ENCODE measurements at places on chromosomes 3 and 15. TPM values are rescaled to one million over a fixed set of nuclear protein-coding genes. Genes with fewer than 3 reads are reported as not detected.

Gene ZCWPW2
- 0.21 TPM for total RNA-seq

Gene ST8SIA2
- total RNA-seq = not detected

Gene CLSTN2
- 0.43 TPM for total RNA-seq

Gene DLL4
- under 0.01 TPM for total RNA-seq

Gene CLRN1
- not detected for total RNA-seq

Gene MRAS
- 14.2 TPM for total RNA-seq

Gene POLQ
- total RNA-seq = 5.5 TPM

Gene FHIT
- 2.7 TPM for total RNA-seq

Gene PLSCR2
- total RNA-seq = 0.21 TPM

Gene ETV5
- total RNA-seq = 8.0 TPM

Gene BLM
- total RNA-seq = 1.2 TPM

Gene RHCG
- total RNA-seq = 310 TPM

Gene CAND2
- 2.2 TPM for total RNA-seq

Gene FBXL22
- not detected for total RNA-seq

Gene EFHB
- total RNA-seq = 1.4 TPM

Gene SLC6A1
- total RNA-seq = not detected

Gene AHSG
- total RNA-seq = not detected

Gene ACTC1
- not detected for total RNA-seq

Gene STRIT1
- total RNA-seq = not detected

Gene CCDC39
- total RNA-seq = not detected

Gene MYZAP
- 1.3 TPM for total RNA-seq

Gene MEIS2
- total RNA-seq = 4.9 TPM

Gene MITF
- 8.7 TPM for total RNA-seq

Gene THSD4
- total RNA-seq = 23.1 TPM

Gene DYNLT2B
- 13.0 TPM for total RNA-seq

Gene MAP6D1
- 2.1 TPM for total RNA-seq

Gene INTS14
- 32.0 TPM for total RNA-seq

Gene TEX55
- not detected for total RNA-seq

Gene JAGN1
- 28.1 TPM for total RNA-seq

Gene MEGF11
- not detected for total RNA-seq

Gene TRH
- total RNA-seq = not detected

All from tracheal epithelial cell (primary cell).